ENCODE measurements at places on chromosomes 7 and 10. TPM values are rescaled to one million over a fixed set of nuclear protein-coding genes. Genes with fewer than 3 reads are reported as not detected.

The FAM25G gene
- 0.43 TPM for polyA plus RNA-seq

The TAS2R4 gene
- 6.6 TPM for polyA plus RNA-seq

The GSTO2 gene
- polyA plus RNA-seq = 33.9 TPM

The OPN1SW gene
- 1.2 TPM for polyA plus RNA-seq

The WDFY4 gene
- polyA plus RNA-seq = 3.0 TPM

The JAKMIP3 gene
- polyA plus RNA-seq = 0.27 TPM

The PPP1R17 gene
- polyA plus RNA-seq = not detected

The PNLIPRP1 gene
- not detected for polyA plus RNA-seq

The TMEM213 gene
- polyA plus RNA-seq = 44.3 TPM

The LRRD1 gene
- polyA plus RNA-seq = 0.55 TPM

The SLC18A3 gene
- polyA plus RNA-seq = 0.06 TPM

The AKR1C1 gene
- polyA plus RNA-seq = 11.8 TPM

The NEUROD6 gene
- polyA plus RNA-seq = not detected
